Stimulated activated CD4-positive, alpha-beta T cell treated with anti-CD3 and anti-CD28 coated beads, Interleukin-1b, Interleukin-23, amount 100 ng/mL, for 1 hour (primary cell): ENCODE measurements at places on chromosomes 5 and 9.

- DNase-seq, result no peak
Observed at GRCh38 chr5:38764937-38765391, 80.8 kb upstream of the OSMR start.

DNA sequence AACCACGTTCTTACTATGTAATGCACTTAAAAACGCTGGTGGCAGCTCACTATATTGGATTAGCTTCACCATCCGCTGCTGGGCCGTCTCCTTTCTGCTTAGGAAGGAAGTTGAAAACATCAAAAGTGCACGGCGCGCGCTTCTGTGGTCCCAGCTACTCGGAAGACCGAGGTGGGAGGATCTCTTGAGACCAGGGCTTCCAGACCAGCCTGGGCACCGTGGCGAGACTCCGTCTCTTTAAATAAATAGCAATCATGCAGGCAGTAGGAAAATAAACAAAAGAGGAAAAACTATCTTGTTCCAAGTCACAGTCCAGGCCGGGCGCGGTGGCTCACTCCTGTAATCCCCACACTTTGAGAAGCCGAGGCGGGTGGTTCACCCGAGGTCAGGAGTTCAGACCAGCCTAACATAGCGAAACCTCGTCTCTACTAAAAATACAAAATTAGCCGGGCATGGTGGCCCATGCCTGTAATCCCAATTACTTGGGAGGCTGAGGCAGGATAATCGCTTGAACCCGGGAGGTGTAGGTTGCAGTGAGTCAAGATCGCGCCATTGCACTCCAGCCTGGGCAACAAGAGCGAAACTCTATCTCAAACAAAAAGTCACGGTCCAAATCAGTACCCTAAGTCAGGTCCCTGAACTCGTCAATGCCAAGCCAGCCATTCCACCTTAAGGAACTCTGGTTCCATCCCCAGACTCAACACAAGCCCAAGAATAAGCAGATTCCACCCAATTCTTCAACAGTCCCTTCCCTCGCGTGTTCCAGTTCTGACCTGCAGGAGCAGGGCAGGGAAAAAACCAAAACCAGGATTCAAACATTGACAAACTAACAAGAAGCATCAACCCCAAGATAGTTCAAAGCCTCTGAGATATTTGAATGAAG lies 1.0 kb upstream of the GOLGA1 start:
- DNase-seq, result no peak

- no peak for DNase-seq
Observed at GRCh38 chr5:111513131-111513520, 791 bp upstream of the STARD4 start.

DNA sequence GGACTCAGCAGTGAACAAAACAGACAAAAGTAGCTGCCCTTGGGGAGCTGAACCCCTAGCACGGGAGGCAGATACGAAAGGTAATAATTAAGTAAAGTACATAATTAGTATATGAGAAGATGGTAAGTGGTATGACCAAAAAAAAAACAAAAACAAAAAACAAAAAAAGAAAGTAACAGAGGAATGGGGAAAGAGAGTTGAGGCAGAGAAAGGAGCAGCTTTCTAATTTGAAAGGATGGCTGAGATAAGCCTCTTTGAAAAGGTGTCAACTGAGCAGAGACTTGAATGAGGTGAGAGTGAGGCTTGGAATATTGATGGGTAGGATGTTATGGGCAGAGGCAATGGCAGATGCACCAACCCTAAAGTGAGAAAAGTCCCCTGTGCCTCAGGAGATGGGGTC lies 69.7 kb downstream of the CARTPT start:
- DNase-seq, result no peak

- DNase-seq, result no peak
Observed at GRCh38 chr5:79107020-79107796, 4.4 kb upstream of the BHMT start.
